ENCODE measurements at places on chromosomes 3 and 15.
A peak's percentile ranks its signal among the peaks of the same experiment; 100 is the strongest.

GRCh38 chr3:144257381-144257780 lies 285.8 kb downstream of the DIPK2A start:
- no peak for DNase-seq

- peak; percentile 84 for DNase-seq
These were observed at the start of gene PRKAR2A for GRCh38 chr3:48847504-48848423. TSS of gene PRKAR2A (minus strand) at chr3:48847874. CDS start at chr3:48847596, 278 bp downstream.

DNA sequence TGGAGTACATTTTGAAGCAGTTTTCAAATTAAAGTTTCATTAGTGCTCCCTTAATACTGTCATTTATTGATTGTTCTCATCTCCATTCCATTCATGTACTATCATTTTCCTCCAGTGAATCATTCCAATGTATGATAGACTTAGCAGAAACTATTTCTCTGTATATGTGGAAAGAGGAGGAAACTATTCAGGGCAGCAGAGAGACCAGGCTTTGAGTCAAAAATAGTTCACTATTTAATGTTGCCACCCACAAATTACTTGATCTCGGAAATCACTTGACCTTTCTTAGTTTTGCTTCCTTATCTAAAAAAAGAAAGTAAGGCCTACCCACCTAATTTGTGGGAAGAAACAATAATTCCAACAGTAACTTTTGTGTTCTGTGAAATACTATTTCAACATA lies 610.5 kb upstream of the ZNF385D start:
- DNase-seq = no peak

DNA sequence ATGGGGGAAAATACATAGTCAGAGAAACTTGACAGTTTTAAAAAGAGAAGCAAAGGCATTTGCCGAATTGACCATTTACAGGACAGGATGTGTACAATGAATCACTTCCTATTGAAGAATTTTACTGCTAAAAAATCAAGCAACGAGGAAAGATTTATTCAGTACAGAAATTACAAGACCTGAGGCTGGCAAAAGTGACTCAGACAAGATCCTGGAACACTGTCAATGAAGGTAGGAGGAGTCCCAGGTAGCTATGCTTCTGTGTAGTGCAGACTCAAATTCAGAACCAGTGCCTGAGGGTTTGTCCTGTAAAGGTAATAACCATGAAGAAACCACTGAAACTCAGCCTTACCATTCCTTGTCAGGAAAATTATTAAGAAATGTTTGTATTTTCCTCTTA lies 120.9 kb downstream of the ZMAT3 start:
- no peak for DNase-seq

DNA sequence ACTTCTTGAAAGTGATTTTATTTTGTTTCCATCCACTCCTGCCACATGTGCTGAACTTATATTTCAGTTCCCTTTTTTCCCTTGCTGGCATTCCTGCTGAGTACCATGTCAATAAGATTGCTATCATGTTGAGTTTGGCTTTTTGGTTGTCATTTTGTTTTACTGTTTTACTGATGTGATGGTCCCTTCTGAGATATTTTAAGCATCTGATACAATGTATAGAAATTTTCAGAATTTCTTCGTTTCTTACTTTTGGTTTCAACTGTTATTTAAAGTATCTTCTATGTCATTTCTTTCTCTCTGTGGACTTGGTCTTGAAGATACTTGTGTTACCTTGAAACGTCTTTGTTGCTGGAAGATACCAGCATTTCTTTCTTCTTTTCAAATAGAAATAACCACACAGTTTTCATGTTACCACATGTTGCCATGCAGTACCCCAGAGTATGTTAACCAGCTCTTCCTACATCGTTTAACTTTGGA lies 14.1 kb downstream of the SIDT1 start:
- DNase-seq = no peak

DNA sequence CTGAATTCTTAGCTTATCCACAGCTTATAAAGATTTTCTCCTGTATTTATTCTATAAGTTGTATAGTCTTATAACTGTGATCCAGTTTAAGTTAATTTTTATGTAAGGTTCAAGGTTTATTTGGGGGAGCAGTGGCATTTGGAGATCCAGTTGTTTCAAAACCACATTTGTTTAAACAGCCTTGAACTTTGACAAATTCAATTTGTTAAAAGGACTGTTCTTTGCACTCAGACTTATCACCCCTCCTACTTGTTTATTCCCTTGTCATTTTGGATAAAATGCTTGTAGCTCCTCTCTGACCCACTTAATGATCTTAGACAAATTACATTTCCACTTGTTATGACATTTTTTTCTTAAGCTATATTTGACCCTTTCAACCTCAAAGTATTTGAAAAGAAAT lies 327.8 kb downstream of the DOCK3 start:
- DNase-seq = no peak

GRCh38 chr15:84685304-84685703 lies 27.3 kb upstream of the NMB start:
- DNase-seq = peak; percentile 12

GRCh38 chr3:156469456-156469855 lies 85.5 kb downstream of the SSR3 start:
- DNase-seq = no peak

DNA sequence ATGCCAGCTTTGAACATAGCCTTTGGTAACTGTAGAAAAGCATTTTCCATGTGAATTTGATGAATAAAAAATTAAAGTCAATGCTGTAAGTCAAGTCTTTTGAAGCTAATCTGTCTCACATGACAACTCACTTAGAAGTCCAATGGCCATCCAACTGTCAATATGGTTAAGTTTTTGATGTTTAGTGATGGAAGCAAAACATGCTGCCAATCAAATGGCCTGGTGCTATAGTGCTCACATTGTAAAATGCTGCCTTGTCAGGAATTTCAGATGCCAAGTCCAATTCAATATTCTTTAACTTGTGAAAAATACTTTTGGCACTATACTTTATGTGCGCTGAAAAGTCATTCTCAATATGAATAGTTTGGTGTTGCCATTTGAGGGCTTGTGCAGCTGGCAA lies 1361.8 kb upstream of the ALCAM start:
- no peak for DNase-seq

DNA sequence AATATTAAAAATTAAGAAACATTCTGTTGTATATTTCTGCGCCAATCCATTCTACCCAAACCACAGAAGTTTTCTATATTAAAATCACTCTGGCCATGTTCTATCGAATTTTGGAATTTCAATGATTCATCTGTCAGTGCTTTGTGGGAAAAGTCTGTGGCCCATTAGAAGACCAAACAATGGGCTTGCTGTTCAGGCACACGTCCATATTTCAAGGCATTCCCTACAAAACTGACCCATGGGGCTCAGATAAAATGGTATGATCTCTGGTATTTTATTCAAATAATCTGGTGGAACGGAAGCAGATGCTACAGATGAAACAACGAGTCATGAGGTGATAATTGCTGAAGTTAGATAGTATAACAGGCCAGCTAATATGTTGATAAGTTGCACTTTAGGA lies 12.4 kb downstream of the NPHP3 start:
- DNase-seq = no peak

DNA sequence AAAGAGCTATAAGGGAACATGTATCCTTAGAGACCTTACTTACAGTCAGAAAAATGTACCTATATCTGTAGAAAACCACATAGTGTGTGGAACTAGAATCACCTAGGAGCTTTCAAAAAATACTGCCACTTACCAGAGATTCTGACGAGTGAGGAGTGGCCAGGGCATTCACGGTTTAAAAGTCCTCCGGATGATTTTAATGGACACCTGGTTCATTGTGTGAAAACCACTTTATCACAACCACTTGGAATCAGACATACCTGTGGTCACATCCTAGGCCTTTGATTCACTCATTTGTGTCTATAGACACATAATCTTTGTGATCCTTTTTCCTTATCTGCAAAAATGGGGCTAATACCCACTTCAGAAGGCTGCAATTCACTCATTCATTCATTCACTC lies 159.8 kb downstream of the MBNL1 start:
- no peak for DNase-seq

All from caudate nucleus (tissue), 63 donors.